ENCODE measurements at places on chromosomes 3 and 15.

GRCh38 chr3:129758785-129759320 is 134.7 kb downstream of the TMCC1 start:
- no peak for DNase-seq

DNA sequence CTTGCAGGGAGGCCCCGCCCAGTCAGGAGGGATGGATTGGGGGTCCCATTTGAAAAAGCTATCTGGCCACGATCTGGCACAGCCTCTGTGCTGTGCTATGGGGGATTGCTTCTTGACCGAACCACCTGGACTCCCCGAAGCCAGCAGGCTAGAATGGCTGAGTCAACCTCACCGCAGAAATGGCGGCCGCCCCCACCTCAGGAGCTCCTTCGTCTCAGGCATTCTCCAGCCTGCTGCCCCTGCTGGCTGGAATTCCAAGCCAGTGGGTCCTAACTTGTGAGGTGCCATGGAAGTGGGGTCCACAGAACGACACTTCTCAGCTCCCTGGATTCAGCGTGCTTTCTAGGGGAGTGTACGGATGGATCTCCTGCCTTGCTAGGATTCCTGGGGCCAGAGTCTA is 180.5 kb upstream of the TRIM42 start:
- no peak for DNase-seq

GRCh38 chr3:111541911-111542483 is at the start of gene CD96:
CD96 (plus strand) TSS chr3:111542197; CDS start chr3:111542249, 52 bp downstream.
- peak; percentile 39 for DNase-seq

- no peak for DNase-seq
Observed at GRCh38 chr15:26901041-26901440, 34.2 kb downstream of the GABRA5 start.

- DNase-seq, result no peak
Observed at GRCh38 chr3:128623762-128624176, 26.8 kb downstream of the RPN1 start.

DNA sequence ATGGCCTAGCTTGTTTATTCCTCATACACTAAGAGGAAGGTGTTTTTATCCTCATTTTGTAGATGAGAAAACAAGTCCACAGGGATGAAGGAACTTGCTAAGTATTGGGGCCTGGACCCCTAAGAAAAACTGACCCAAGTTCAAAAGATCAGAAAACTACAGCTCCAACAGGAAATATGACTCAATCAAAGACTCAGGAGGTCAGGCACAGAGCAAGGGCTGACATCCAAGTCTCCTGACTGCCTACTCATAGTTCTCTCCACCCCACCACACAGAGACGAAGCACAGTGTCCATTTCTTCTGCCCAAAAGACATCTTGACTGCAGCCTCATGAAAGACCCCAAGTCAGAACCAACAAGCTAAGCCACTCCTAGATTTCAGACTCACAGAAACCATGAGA is 26.9 kb upstream of the TPM1 start:
- no peak for DNase-seq

GRCh38 chr15:51183076-51183475 is 88.4 kb upstream of the TNFAIP8L3 start:
- DNase-seq, result no peak

GRCh38 chr3:192727032-192727847 is at the start of gene FGF12:
FGF12 (minus strand) TSS chr3:192727541.
- peak; percentile 3 for DNase-seq

All from stimulated activated CD8-positive, alpha-beta memory T cell treated with anti-CD3 and anti-CD28 coated beads, Interleukin-2, amount 100 ng/mL, for 48 hours (primary cell).